ENCODE measurements at places on chromosomes 3 and 15.

DNA sequence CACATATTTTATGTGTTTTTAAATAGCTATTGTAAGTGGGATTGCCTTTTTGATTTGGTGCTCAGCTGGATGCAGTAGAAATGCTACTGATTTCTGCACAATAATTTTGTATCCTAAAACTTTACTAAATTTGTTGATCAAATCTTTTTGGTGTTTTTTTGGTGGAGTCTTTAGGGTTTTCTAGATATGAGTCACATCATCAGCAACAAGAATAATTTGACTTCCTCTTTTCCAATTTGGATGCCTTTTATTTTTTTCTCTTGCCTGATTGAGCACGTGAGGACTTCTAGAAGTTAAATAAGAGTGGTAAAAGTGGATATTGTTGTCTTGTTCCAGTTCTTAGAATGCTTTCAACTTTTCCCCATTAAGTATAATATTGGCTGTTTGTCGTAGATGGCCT lies 51.3 kb downstream of the TLNRD1 start:
- no peak for DNase-seq

DNA sequence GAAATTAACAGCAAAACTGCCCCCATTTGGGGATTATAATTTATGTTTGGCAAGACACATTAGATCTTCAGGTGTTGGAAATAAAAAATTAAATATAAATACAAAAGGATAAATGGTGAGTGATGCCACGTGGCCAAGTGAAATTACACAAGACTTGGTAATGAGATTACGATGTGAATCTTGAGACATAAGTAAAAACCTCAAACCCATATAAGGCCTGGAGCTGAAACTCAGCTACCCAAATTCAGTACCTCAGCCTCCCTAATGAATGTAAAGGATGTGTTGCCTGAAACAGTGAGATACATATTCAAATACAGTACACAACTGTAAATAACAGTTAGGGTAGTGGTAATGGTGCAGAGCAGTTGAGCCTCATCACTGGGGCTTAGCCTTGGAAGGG lies 1146.6 kb downstream of the OTOL1 start:
- DNase-seq, result peak; percentile 1

DNA sequence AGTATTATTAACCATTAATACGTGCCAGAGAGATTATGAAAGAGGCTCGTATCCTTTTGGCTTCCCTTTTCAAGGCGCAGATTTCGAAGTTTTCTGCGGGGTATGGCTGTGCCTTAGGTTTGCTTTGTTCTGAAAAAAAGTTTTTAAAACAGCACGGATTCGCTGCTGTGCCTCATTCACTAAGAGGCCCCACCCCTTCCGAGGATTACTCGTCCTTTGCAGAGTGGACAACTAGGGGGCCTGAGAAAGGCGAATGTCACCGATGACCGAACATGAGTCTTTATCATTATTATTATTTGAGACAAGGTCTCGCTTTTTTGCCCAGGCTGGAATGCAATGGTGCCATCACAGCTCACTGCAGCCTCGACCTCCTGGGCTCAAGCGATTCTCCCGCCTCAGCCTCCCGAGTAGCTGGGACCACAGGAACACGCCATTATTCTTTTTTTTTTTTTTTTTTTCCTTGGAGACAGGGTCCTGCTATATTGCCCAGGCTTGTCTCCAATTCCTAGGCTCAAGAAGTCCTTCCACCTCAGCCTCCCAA lies 684 bp upstream of the RPS27L start:
- peak; percentile 70 for DNase-seq

GRCh38 chr15:99385865-99386264 lies 134.6 kb downstream of the LRRC28 start:
- DNase-seq, result peak; percentile 41

GRCh38 chr3:114043205-114043604 lies 13.1 kb downstream of the CCDC191 start:
- no peak for DNase-seq
